ENCODE measurements at places on chromosomes 5 and 9.

- DNase-seq = peak; percentile 67
Observed at GRCh38 chr9:130701059-130702022, 7.8 kb downstream of the EXOSC2 start.

- DNase-seq = peak; percentile 47
Observed at GRCh38 chr5:81749561-81750307, 1.2 kb downstream of the SSBP2 start.

DNA sequence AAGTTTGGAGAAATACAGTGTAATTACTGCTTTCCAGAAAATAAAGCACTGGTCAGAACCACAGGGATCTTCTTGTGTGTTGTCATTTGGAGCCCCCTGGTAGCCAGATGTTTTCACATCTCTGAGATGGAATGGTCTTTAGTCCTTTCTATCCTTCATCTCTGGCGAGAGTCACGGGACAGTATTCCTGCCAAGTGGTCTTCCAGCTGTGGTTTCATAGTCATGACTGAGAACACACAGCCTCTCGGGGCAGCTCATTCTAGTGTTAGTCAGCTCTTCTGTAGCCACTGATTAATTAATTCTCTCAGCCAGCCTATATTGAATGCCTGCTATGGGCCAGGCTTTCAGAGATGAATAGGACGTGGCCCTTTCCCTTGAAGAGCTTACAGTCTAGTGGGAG lies 34.1 kb downstream of the HMGXB3 start:
- no peak for DNase-seq

DNA sequence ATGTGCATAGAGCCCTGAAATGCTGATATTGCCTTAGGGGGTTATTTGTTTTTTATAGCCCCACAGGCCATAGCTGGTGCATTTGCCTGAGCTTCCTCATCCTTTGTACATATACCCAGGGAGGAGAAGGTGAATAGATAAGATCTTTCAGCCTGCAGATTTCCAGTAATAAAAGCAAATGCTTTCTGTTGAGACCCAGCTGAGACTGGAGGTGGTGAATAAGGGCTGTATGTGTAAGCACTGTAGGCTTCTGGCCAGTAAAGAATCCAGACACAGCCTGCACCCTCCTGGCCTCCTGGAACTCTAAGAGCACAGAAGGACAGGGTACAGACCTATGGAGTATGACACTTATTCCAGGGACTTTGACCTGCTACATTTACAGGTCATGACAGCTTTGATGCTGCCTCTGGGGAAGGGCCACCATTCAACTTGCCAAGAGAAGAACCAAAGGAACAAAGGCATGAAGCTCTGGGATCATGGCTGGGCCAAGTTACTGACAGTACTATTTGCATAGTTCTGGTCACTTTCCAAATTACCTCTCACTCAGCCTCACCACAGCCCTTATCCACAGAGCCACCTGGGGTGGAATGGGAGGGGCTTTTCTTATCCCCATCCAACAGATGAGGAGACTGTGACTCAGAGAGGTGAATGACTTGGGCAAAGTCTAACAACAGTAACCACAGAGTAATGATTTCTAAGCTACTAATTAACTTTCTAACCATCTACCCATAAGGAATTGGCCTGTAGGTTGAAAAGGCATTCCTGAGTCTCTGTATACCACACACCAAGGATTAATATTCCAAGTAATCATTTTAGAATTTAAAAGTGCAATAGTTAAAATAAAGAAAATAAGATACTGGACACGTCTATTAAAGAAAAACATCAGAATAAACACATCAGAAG lies 604.5 kb upstream of the KLF4 start:
- no peak for DNase-seq

DNA sequence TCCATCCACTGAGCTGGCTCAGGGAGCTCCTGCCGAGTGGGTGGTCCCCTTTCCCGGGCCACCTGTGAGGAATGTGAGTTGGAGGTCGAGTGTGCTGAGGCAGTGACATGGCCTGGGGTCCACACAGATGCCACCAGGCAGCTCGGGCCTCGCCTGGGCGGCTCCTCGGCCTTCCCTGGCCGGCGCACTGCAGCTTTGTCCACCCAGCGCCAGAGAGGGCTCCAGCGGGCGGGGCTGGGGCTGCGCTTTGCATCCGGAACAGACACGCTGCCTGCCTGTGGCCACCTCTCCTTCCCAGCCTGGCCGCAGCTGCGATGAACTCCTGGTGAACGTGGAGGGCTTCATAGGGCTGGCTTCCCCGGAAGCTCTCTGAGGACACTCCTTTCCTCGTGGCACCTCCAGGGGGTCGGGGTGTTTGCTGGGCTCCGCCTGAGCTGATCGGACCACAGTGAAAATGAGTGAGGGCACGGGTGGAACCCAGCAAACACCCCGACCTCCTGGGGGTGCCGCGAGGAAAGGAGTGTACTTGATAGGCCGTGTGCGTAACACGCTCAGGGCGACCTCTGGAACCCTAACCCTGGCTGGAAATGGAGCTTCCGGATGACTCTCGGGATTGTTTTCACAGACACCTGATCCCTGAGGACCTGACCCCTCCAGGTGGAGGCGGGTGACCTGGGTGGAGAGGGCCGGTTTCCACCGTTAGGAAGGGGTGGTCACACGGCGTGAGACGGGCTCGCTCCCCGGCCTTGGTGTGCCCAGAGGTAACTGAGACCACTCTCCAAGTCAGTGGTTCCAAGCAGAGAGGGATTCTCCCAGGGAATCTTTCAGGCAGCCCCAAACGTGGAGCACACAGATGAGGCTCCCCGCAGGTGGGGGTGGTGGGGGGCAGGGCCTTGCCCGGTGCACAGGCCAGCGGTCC lies 31.8 kb upstream of the RXRA start:
- DNase-seq = no peak

DNA sequence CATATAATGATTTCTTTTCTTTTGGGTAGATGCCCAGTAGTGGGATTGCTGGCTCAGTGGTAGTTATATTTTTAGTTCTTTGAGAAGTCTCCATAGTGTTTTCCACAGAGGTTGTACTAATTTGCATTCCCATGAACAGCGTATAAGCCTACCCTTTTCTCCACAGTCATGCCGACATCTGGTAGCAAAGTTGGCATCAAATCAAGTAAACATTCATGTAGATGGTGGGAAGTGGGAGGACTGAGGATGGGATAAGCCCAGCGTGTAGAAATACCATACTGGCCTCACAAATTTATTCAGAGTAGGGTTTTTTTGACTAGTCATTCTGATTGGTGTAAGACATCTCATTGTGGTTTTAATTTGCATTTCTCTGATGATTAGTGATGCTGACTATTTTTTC lies 115.4 kb downstream of the EGFLAM start:
- no peak for DNase-seq

GRCh38 chr5:94192658-94193391 lies 425.6 kb downstream of the KIAA0825 start:
- DNase-seq = no peak

- no peak for DNase-seq
Observed at GRCh38 chr9:98064623-98065392, 8.3 kb downstream of the NANS start.

- DNase-seq = peak; percentile 19
Observed at GRCh38 chr9:38008168-38009034, 60.6 kb downstream of the SHB start.

- DNase-seq = no peak
Observed at GRCh38 chr9:78958892-78959291, 612.9 kb upstream of the TLE4 start.

DNA sequence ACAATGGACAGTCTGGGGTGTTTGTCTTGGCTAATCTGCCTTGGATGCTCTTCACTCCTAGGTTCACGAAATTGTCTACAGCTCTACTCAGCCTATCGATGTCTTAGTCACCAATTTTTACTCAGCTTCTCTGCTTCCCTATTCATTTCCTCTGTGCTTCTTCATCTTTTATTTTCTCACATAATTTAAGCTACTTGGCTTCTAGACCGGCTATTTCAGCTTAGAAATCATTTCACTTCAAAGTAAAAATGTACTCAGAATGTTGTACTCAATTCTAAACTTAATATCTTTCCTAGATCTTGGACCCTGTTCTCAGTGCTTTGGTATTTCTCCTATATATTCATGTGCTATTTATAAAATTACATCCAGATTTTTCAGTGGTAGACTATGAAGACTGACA lies 430.0 kb upstream of the FTMT start:
- no peak for DNase-seq

- no peak for DNase-seq
Observed at GRCh38 chr5:75286211-75286773, 49.6 kb upstream of the ANKRD31 start.

DNA sequence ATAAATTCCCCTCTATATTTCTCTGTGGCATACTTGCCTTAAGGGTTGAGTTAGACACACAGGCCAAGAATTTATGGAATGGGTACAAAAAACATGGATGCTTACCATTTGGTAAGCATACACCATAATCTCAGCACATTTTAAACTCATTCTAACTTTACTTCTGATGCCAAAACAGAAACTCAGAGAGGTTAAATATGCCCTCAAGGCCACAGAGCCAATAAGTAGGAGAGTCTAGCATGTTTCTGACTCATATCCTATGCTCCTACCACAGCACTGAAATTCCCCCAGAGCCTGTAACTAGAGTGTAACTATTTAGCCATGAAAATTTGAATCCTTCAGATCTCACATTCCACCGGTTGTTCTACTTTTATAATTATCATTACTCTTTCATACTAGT lies 559.7 kb downstream of the ACTL7B start:
- no peak for DNase-seq

DNA sequence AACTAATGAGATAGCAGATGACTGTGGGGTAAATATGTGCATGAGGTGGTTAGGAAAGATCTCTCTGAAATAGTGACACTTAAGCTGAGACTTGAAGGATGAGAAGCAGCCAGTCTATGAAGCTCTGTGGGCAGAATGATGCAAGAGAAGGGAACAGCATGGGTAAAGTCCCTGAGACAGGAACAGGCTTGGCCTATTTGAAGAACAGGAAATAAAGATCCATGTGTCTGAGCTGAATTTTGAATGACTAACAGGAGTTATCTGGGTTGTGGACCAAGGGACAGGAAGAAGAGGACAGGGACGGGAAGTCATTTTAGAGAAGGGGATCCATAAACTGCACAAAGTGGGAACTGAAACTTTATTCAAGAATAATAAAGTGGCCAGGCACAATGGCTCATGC lies 25.6 kb upstream of the HMGCS1 start:
- no peak for DNase-seq

DNA sequence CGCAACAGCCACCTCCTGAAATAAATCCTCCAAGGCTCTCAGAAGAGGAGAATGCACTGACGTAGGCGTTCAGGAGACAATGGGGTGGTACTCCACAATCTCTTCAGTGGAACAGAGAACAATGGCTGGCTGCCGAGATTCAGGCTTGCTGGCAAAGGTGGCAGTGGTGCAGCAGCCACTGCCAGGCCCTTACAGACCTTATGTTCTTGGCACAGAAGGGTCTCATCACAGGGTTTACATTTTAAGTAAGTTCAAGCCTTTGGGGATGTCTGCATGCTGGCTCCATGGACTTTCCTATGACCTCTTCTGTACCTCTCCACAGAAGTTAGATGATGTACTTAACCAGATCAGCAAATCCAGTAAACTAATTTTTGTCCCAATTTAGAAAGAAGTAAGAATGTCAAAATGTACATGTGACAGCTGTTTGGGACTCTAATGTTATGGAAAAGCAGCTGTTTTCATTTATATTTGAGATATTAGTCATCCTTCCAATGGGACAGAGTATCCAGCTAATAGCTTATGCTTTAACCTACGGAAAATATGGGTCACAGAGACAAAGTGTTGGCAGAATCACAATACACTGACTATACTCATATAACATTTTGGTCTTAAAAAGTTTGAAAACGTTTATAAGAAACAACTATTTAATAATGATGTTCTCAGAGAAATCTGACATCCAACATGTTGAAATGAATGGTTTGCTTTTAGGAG lies 180.9 kb downstream of the MAPKAP1 start:
- DNase-seq = no peak

Measured in CD4-positive, alpha-beta T cell treated with Interleukin-2 at 100 ng/mL for 4 hours (primary cell).